ENCODE measurements at places on chromosomes 16 and 17.

DNA sequence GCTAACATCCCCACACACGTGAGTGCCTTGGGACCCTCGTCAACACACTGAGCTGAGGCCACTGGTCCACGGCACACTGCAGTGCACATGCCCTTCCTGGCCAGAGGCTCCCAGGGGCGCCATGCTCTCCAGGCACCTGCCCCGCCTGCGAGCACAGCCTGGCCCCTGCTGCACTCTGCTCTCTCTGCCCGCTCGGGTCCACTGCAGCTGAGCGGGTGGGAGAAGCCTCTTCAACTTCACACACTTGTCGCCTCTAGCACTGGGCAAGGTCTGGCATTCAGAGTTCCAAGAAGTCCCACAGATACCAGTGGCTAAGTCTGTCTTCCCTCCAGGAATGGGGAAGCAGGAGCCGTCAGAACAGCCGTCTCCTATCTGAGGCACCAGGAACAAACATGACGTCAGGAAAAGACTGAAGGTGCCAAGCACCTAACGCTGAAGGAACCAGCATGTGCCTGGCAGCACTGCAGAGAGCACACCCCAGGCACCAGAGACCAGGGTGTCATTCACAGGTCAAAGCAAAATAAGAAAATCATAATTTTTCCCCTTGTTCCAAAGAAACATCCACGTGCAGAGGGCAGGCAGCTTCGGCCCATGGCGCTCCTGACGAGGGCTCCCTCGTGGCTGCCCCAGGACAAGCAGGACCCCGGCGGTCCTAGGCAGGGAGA lies 82.9 kb downstream of the ZNF778 start:
- no peak for DNase-seq

GRCh38 chr16:49631187-49632041 lies 224.5 kb downstream of the ZNF423 start:
- no peak for DNase-seq

DNA sequence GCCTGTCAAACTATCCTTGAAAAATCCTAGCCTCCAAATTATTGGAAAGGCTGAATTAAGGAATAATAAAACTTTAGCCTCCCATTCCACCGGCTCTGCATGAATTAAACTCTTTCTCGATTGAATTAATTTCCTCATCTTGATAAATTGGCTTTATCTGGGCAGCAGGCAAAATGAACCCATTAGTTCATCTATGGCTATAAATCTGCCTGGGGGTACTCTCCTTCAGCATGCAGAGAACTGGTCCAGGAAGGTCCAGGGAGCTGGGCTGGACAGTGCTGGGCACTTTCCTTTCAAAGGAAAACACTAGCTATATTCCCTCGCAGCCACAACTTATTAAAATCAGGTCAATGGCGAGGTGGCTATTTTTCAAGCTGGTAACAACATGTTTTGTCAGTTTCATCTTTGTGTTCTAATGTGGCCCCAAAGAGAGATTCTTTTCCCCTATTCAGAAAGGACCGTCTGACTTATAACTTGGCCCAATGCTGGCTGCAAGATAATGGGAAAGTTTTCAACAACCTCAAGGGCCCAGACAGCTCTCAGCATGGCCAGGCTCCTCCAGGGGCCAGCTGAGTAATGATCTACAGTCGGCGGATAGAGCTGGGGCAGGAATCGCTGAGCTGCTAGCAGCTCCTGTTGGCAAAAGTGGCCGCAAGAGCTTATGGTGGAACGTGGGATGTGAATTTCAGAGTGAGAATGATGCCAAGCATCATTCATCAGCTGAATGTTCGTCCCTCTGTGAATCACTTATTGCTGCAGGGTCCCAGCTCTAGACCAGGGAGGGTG lies 326.9 kb downstream of the SLC39A11 start:
- DNase-seq, result no peak

- DNase-seq, result no peak
These were observed 2.5 kb upstream of the ATP6V0C start for GRCh38 chr16:2511128-2511800.

DNA sequence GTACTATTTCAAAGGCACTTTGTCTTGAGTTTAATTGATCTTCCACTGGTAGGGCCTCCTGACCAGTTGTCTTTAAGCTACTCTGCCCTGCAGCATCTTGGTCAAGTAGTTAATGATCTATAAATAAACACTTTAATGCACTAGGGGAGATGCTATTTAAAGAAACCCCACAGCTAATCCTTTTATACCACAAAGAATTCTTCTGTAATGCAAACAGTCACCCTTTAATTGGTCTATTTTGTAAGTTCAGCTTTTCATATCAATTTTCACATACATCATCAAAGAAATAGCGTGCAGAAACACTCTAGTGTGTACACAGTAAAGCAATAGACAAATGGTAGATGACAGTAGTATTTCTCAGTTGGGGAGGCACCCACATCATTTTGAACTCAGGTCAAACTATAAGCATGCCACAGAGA lies 70.3 kb downstream of the PMP22 start:
- DNase-seq, result no peak

DNA sequence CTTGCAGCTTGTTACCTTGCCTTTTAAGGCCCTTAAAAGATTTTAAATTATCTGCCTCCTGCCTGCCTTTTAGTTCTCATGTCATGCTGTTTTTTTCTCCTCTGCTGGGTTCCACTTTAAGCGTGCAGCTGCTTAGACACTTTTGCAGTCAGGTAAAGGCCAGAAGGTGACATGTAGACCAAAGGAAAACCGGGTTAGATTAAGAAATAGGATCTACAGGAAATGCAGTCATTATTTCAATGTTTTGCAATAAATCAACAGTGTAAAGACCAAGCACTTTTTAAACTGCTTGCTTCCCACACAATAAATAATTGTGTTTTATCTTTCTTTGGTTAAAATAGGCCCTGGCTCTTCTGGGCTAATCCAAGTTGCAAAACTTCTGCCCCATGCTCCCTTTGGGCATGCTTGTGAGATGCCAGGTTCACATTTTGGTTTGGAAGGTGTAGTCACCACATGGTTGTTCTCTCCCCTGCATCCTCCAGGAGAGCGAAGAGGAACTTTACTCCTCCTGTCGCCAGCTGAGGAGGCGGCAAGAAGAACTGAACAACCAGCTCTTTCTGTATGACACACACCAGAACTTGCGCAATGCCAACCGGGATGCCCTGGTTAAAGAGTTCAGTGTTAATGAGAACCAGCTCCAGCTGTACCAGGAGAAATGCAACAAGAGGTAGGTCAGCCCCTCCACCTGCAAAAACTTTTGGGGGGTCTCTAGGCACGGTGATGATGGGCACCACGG lies 54.9 kb downstream of the SDR42E1 start:
- DNase-seq, result peak; percentile 16

GRCh38 chr17:32927201-32927723 lies 691 bp upstream of the TMEM98 start:
- no peak for DNase-seq

DNA sequence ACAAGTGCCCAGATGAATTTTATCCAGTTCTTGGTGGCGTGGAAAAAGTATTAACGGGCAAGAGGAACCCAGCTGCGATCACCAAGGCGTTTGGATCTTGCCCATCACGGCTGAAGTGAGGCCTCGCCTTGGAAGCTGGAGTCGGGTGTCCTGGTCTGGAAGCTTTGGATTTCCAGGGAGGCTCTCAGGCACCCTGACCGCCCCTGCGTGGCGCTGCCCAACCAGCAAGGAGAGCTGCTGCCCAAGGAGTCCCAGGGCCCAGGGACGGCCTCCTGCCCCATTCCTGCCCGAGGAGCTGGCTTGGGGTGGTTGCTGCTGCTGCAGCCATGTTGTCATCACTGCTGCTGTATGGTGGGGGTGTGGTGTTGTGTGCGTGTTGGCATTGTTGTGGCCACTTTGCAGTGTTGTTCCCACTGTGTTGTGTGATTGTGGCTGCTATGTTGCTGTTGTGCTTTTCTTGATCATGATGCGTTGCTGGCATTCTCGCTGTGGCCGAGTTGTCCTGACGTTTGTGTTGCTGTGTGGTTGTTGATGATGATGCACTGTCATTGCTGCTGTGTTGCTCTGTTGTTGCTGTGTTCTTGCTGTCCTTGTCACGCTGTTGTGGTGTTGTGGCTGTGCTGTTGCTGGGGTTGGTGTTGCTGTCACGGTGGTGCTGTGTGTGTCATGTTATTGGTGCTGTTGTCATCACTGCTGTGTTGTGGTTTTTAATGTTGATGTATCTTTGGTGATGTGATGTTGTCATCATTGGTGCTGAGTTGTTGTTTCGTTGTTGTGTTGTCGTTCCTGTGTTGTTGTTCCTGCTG lies 318.8 kb downstream of the C16orf95 start:
- no peak for DNase-seq

DNA sequence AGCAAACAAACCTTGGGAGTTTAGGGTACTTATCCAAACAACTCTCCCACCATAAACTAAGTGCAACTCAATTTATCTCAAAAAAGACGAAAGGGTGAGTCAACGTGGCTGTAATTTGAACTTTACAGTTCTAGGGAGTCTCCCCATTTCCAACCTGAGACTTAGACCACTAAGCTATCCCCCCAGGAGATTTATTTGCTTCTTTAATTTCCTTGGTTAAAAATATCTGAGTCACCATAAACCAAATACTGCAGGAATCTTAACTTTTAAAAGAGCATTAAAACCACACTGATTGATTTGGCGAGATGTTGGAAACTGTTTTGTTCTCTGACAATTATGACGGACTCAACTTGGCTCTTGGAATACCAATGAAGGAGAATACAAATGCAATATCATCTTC lies 299.3 kb upstream of the SOX9 start:
- DNase-seq, result no peak

DNA sequence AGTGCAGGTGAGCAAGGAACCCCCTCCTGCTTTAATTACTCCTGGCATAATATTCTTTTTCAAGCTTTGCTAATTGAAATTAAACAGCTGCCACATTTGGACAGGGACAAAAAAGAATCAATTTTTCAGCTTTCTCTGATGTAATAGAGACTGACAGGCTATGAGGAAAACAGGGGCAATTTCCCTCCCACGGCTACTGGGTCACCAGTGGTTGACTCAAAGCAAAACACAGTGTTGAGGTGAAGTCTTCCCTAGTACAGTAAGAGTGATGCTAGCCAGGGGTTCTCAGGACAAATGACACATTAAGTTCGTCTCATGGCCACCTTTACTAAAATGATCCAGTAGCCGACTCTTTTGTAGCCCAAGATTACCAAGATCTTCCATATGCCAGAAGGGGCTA lies 38.6 kb upstream of the PMFBP1 start:
- DNase-seq, result no peak

DNA sequence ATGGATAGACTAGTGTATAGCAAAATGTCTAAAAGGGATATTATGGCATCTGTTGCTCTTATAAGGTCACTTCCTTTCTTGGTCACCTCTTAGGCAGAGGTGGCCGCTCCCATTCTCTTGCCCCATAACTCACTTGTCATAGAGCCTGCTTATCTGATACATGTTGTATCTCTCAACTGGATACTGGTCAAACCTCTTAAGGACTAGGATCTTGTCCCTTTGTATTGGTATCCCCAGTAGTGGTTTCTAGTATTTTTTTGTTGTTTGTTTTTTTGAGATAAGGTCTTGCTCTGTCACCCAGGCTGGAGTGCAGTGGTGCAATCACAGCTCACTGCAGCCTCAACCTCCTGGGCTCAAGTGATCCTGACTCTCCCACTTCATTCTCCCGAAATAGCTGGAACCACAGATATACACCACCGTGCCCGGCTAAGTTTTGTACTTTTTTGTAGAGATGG lies 27.0 kb downstream of the ZSWIM7 start:
- DNase-seq, result no peak
